ENCODE measurements at places on chromosomes 7 and 10.

DNA sequence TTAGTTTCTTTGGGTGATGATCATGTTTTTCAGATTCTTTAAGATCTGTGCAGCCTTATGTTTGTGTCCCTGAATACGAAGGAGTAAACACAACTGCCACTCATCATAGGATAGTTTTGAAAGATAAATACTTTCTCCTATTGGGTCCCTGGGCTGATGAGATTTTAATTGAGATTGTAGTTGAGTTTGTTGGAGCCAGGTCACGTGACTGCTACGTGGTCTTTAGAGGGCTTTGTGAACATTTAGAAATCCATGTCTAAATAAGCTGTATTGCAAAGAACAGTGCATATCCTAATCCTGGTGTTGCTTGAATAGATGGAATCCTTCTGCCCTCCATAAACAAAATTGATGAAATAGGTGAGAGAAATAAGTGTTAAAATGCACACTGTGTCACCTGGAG is 17.4 kb upstream of the ZNF716 start:
- DNase-seq, result no peak

DNA sequence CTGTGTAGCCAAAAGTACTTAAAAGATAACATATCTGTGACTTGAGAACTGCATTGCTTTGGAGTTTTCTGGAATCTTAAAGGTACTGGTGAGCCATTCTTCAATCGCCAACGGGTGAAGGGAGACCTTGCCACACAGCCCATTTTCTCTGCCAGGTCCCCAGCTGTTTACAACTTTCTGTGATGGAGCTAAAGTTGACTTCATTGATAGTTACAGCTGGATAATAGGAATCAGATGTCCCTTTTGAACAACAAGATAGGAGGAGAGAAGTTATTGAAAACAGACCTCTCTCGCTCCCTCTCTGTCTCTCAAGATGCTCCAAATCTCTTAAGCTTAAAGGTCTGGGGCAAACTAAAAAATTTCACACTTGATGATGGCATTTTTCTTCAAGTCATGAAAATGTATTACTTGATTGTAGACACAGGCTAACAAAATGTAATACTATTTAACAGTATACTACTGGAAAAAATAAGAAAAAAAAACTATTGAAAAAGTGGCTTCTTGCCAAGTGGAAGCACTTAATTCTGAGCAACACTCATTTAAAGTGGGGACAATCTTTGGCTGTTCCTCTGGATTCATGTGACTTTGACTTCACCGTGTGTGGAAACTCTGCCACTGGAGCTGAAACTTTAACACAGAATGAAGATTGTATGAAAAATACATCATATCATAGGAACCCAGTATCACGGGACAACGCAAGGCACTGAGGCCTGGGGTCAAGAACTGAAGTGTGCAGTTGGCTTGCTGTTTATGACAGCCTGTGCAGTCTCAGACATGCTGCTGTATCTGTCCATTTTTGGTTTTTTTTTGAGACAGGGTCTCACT is 78.4 kb upstream of the AFAP1L2 start:
- DNase-seq, result no peak

DNA sequence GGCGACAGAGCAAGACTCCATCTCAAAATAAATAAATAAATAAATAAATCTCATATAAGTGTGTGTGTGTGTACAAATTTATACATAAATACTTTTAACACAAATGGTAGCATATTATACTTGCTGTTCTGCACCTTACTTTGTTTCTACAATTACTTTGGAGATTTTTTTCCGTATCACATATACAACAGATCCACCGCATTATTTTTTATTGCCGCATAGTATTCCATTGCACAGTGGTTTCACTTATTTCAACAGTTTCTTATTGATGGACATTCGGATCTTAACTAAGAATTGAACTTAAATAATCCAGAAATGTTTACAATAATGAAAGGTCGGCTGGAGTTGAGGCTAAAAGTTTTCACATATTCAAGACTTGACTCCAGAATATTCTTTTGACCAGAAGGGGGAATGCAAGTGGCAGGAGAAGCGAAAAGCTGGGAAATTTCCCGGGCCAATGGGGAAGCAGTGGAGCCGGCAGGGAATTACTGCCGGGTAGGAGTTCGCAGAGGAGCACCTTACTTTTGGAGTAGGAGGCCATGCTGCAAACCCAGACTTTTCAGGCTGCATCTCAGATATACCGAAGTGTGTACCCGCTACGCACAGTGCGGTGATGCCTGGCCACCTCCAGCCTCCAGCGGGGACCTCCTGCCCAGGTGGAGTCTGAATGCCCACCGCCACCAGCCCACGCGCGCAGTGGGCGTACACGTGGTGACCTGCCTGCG is 415 bp upstream of the CNNM1 start:
- no peak for DNase-seq

DNA sequence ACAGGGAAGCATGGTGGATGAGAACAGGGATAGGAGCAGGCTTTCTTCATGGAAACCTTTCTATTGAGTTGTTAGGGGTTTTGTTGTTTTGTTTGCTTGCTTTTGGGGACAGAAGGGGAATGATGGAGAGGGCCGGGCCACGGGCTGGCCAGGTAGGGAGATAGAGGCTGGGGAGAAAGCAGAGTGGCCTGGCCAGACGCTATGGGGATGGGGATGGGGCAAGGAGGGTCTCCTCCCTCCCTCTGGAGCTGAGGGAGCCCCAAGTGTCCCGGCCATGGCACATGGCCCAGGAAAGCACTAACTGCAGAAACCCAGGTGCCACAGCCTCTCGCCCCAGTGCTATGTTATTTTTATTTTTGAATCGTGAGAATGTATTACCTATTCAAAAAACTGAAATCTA is 10.0 kb downstream of the AOC1 start:
- DNase-seq, result no peak

- DNase-seq, result no peak
Observed at GRCh38 chr10:79005126-79005810, 63.5 kb upstream of the ZMIZ1 start.

DNA sequence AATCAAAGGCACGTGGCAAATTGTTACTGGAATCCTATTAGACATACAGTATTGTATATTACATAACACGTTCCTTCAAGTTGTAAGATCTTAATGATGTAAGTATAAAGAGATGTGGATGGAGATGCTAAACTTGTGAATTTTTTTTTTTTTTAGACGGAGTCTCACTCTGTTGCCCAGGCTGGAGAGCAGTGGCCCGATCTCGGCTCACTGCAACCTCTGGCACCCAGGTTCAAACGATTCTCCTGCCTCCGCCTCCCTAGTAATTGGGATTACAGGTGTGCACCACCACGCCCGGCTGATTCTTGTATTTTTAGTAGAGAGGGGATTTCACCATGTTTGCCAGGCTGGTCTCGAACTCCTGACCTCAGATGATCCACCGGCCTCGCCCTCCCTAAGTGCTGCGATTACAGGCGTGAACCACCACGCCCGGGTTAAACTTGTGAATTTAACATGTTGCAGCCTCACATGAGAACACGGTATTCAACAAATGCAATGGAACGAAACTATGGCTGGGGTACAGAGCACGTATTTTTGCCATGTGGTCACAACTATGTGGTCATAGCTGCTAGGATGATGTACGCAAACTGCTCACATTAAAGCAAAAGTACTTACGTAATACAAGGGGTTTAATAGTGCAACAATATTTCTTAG is 818 bp upstream of the SUPV3L1 start:
- DNase-seq, result no peak

- DNase-seq, result no peak
Observed at GRCh38 chr7:14604606-14605005, 297.9 kb downstream of the DGKB start.

- DNase-seq, result no peak
Observed at GRCh38 chr10:119263951-119264617, 56.7 kb downstream of the GRK5 start.

- no peak for DNase-seq
Observed at GRCh38 chr10:58647376-58648112, 134.9 kb downstream of the BICC1 start.

GRCh38 chr10:24435374-24435773 is 226.4 kb downstream of the KIAA1217 start:
- no peak for DNase-seq

DNA sequence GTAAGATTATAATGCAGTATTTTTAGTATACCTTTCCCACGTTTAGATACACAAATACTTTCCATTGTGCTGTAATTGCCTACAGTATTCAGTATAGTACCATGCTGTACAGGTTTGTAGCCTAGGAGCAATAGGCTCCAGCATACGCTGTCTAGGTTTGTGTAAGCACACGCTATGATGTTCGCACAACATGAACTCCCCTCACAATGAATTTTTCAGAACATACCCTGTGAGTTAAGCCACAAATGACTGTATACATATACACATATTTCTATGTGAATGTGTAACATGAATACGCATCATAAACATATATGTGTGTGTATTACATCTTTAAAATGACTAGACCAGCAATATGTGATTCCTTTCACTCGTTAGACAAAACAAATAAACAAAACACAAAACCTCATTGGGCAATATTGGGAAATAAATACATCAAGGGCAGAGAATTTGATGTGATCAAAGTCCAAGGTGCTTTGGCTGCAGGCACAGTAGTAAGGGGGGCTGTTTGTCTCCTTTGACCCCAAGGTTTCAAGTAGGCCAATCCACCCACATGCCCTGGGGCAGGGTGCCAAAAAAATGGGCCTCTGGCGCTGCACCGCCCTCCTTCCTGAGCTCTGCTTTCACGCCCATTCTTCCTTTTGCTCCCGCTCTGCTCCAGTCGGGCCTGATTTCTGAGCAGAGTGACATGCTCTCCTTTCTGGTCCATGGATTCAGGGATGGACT is 33.9 kb downstream of the CHN2 start:
- DNase-seq, result no peak

DNA sequence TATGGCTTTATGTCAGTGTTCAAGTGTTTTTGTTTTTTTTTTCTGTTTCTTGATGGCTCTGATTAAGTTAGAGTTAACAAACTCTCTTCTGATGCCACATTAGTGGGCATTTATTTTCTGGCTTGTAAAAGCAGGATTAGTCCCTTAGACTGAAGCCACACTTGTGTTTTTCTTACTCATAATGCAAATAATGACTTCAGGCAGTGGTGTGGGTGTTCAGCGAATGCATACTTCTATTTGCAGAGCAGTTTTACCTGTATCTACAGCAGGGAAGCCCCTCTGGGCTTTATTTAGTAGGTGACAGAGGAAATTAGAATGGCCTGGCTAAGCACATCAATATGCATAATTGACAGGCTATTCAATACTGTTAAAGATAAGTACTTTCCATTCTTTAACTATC is 79.9 kb downstream of the CNNM2 start:
- DNase-seq, result no peak

DNA sequence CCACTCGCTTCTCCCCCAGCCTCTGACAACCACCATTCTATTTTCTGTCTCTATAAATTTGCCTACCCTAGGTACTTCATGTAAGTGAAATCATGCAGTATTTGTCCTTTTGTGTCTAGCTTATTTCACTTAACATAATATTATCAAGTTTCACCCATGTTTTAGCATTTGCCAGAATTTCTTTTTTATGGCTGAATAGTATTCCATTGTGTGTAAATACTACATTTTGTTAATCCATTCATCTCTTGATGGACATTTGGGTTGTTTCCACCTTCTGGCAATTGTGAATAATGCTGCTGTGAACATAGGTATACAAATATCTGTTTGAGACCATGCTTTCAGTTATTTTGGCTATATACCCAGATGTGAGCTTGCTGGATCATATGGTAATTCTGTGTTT is 57.4 kb upstream of the TRIM8 start:
- DNase-seq, result no peak
